ENCODE measurements at places on chromosomes 4 and X. TPM values are rescaled to one million over a fixed set of nuclear protein-coding genes. Genes with fewer than 3 reads are reported as not detected.

GRCh38 chr4:99735822-99736221, 78.2 kb upstream of the C4orf54 start:
- DNase-seq, result no peak

DNA sequence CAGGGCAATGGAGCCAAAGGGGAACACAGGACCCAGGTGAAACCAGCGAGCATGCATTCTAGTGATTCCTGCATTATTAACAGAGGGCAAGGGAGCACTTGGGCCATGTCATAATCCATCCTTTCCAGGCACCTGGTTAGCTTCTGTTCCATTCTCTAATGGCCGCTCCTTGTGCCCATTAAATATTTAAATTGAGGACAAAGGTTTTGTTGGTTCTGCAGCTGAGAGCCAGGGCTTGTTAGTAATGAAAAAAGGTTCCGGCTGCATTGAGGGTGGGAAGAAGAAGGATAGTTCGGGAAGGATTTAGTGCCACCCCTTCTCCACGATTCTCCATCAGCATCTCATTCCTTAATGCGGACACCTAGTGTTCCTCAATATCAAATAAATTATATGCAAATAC, 13.6 kb downstream of the SOD3 start:
- no peak for DNase-seq

GRCh38 chrX:70001269-70001668, 48.5 kb downstream of the AWAT2 start:
- no peak for DNase-seq

DNA sequence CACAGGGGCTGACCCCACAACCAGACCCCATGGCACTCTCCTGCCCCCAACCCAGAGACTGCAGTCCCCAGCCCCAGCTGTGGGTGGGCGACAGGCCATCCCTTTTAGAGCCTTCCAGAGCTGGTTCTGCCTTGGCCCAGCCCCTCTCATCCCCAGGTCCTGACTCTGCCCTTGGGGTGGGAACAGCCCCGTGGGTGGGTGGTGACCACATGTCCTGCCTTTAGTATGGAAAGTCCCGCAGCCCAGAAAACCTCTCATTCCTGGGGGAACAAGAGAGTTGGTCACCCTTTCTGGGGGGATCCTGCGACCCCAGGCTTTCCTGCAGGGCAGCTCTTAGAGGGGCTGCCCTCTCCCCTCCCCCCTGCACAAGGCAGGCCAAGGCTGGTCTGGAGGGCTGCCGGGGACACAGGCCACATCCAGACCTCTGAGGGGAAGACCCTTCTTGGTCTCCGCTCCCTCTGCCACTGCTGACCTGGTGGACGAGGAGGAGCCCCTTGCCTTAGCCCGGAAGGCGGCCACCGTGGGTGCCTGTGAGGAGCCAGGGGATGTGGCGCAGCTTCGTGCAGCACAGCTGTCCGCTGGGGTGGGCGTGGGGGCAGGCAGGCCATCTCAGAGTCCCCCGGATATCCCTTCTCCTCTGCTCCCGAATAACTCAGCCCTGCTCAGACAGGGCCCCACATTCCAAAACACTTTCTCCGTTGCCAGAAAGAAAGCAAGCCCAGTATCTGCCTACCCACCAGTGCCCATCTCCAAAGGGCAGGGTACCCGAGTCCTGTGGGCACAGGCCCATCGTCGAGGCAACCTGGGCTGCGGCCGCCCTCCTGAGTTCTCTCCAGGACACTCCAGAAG, 6.7 kb upstream of the MXD4 start:
- DNase-seq, result no peak

- DNase-seq, result no peak
Observed at GRCh38 chr4:13537011-13537831, 7.1 kb downstream of the NKX3-2 start.

DNA sequence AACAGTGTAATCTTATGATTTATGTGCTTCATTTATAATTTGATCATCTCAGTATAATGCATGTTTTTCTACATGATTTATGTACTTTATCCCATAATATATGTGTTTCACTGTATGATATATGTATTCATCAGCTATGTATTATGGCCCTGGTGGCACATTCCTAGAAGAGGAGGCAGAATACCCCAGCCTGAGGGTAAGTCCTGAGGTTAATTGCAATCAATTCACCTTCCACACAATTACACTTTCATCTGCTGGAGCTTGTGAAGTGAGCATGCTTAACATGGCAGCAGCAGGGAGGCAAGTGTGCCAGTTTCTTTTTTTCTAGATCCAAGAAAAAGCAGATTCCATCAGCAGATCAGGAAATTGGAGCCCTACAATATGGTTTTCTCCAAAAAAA, 81.2 kb downstream of the CXXC4 start:
- no peak for DNase-seq

DNA sequence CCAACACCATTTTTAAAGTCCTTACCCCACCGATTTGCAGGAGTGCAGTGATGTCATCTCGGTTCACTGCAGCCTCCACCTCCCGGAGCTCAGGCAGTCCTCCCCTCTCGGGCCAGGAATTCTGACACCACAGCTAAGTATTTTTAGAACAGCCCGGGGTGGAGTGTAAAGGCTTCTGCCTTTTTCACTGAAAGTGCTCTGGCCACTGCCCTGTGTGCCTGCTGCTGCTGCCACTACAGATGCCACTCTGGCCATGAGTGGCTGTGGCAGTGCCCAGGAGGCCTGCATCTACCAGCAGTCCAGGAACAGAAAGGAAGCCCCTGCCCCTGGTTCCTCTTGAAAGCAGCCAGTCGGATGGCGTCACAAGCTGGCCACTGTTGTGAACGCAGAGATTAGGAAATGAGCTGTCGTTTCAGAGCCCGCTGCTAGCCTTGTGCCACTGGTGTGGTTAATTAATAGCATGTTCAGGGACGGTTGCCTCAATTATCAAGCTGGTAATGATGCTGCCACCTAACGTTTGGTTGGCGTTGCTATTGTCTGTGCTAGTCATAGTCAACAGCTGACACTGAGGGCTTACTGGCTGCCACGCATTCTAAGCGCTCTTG, 23.6 kb upstream of the TBC1D14 start:
- peak; percentile 48 for DNase-seq

GRCh38 chrX:68571292-68571609, 72.4 kb downstream of the YIPF6 start:
- no peak for DNase-seq

- DNase-seq, result no peak
Observed at GRCh38 chrX:2549876-2550275, 49.1 kb upstream of the DHRSX start.

DNA sequence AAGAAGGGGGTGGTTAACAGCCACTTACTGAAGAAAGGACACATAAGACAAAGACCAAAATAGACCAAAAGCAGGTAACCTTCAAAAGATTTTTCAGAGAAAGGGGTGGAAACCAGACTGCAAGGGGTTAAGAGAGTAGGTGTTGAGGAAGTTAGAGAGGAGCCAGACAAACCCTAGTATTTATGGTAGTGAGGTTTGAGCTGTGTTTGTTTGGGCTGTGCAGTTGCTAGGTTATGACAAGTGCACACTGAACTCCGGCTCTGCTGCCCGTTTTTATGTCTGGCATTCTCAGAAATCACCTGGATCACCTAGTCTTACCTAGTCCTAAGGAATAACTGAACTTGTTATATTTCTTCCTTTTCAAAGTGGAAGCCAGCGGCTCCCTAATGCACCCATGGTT, 22.9 kb upstream of the G3BP2 start:
- no peak for DNase-seq

GRCh38 chrX:132444936-132445335, 43.9 kb downstream of the MBNL3 start:
- no peak for DNase-seq

DNA sequence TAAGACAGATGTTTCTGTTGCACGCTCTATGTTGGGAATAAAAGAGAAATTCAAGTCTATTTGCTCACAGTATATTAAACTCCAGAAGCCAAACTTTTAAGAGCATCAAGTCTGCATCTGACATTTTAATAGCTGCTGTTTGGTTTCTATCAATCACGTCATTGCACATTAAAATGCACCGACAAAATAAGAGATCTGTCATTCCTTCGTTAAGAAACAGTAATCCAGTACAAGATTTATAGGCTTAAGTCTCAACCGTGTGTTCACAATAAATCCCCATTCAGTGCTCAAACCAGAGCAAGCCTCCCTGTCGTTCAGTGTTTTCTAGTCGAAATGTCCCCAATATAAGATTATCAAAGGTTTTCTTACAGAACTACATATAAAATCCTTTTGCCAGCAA, 89.0 kb upstream of the BMPR1B start:
- DNase-seq, result no peak

DNA sequence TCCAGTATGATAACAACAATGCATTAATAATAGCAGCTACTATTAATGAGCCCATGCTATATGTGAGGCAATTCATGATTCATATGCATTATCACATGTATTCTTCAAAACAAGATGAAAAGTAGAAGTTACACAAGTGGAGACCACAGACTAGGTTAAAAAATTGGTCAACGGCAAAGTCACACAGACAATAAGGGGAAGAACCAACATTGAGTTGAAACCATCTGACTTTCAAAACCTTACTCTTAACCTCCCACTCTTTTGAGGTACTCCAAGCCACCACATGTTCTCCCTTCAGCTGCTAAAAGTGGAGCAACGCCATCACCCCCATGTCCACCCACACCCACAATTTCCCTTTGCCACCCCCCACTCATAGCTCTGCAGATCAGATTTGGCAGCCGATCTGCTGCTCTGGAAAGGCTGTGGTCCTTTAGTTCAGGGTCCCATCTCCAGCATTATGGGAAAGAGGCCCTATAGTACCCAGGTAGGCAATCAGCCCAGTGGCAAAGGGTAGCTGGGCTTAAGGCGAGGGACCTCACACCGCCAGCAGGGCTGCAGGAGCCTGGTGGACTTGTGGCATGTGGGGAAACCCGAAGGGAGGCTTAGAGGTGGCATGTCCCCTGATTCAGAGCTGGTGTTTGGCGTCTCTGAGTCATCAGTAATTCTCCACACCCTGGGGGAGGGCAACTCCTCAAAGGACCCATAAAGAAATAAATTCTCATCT, 33.5 kb upstream of the CYBB start:
- DNase-seq, result peak; percentile 13

DNA sequence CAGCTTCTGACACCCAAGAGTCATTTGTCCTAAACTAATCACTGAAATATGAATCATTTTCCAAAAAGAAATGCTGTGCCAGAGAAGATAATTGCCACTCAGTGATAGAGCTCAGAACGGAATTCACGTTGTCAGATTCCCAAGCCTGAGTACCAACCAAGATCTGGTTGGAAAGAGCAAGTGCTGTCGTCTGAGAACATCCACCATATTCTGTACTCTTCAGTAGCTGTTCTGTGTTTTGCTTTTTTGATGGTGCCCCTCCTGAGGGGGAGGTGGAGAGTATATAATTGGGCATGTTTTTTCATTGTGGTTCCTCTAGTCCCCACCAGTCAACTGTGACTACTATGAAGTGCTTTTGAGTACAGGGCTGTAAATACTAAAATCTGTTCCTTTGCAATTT, 13.2 kb downstream of the RUFY3 start:
- DNase-seq, result no peak

DNA sequence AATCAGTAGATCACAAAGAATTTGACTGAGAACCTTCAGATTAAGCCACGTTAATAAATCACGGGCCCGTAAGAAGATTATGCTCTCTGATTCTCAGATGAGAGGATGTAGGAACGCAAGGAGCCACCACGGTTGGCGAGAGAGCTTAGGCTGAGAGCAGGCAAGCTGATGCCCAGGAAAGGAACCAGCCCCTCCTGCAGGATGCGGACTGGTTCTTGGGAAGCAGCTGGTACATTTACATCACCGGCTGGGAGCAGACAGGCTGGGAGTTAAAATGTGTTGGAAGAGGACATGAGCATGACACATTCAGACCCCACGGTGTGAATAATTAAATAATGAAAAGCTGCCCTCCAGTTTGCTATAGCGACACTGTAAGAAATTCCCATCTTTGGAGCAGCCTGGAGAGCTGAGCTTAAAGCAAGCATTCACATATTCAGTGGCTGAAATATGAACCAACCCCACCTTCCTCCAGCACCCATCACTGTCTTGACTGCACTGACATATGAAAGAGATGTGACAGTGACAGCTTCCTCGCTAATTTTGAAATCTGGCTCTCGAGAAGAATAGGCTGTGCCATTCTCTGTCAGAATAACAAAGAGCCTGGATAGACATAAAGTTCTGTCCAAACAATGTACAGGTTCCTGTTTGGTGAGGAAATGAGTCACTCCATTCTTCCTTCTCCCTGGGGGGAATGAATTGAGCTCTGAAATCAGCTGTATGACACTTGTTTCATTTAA, 33.1 kb downstream of the LNX1 start:
- peak; percentile 90 for DNase-seq

- DNase-seq, result peak; percentile 49
Observed at GRCh38 chrX:17743913-17744312, 6.6 kb downstream of the SCML1 start.

- DNase-seq, result peak; percentile 11
Observed at GRCh38 chr4:149964001-149964796, 114.0 kb upstream of the DCLK2 start.

GRCh38 chr4:158192439-158193158, 17.7 kb upstream of the TMEM144 start:
- DNase-seq, result no peak

GRCh38 chrX:101407748-101408531, at the start of the genes GLA and HNRNPH2:
Gene GLA (minus strand): TSS chrX:101407925. CDS start chrX:101407903, 22 bp downstream.
Gene HNRNPH2 (plus strand): TSS chrX:101408222. CDS start chrX:101411989, 3,767 bp downstream.
- DNase-seq, result peak; percentile 97

- DNase-seq, result peak; percentile 33
Observed at GRCh38 chr4:155529272-155529671, 137.4 kb upstream of the GUCY1A1 start.

DNA sequence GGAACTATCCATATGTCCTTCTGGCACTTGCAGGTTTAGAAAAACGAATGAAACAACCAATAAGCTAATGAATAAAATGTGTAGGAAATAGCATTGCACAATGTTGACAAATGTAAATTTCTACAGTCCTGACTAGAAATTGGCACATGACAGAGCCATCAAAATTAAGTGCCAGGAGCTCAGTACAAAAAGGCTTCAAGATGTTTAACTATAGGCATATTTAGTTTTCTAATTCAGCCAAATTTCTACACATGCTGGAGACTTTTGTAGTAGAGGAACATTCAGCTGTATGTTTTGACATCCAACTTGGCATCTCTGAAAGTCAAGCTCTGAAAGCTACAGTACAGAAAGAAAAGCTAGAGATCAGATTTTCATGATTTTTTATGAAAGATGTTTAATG, 1999.4 kb upstream of the AGA start:
- no peak for DNase-seq

The F8A1 gene
- 0.64 TPM for total RNA-seq

The MAPK10 gene
- 3.4 TPM for total RNA-seq

The ART3 gene
- total RNA-seq, result not detected

The GPR82 gene
- total RNA-seq, result not detected

The MBNL3 gene
- total RNA-seq, result 4.7 TPM

The MAGEC3 gene
- not detected for total RNA-seq

The FGFBP2 gene
- not detected for total RNA-seq

The KIT gene
- total RNA-seq, result under 0.01 TPM

The DCAF4L1 gene
- total RNA-seq, result 0.26 TPM
